ENCODE measurements at places on chromosomes 12 and 14.
A peak's percentile ranks its signal among the peaks of the same experiment; 100 is the strongest.

DNA sequence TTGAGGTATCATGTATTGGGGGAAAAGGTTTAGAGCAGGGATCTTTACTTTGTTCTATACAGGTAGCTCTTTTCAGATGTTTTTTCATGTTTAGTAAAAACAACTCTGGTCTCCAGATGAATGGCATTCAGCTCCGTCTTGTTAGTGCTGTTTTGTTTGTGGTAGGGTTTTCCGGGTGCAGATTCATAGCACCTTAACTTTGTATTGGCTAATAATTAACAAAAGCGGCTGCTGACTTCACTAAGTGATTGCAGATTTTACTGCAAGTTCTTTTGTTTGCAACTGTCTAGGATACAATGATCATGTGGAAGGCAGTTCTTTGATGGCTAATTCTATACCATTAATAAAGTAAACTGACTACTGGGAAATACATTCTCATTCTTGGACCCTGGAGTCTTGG, 32.2 kb upstream of the BHLHE41 start:
- no peak for DNase-seq

DNA sequence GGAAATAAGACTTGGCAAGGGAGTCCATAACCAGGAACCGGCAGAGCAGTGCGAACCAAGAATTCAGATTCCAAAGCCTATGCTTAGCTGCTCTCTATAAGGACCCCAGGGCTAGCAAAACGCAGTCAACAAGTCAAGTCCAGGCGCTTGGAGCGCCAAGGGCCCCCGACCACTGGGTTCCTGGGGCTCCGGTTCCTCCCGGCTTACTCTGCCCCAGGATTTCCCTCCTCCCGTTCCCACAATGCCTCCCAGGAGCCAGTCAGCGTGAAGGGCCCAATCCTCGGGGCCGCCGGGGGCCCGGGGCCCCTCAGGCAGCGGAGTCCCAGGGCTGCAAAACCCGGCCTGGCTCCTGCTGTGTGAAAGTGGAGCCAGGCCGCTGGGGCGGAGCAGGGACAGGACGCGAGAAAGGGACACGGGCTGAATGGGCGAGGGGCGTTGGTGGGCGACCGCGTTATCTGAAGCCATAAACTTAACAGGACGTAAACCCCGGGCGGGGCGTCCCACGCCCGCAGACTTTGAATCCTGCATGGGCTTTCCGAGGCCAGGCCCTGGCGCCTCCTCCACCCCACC, 1.5 kb downstream of the KRT8 start:
- no peak for DNase-seq

DNA sequence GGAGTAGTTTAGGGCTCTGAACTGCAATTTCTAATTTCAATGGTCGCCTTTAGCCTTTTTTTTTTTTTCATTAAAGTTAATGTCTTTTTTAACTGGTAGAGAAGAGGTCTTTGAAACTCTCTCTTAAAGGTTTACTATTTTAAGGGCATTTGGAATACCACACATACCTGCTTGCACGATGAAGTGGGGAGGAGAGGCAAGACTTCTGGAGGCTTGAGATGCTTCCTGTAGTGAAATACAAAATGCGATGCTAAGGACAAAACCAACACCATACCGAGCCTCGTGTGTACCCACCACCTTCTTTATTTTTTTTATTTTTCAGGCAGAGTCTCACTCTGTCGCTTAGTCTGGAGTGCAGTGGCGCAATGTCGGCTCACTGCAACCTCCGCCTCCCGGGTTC, 57.4 kb downstream of the GLT1D1 start:
- no peak for DNase-seq

DNA sequence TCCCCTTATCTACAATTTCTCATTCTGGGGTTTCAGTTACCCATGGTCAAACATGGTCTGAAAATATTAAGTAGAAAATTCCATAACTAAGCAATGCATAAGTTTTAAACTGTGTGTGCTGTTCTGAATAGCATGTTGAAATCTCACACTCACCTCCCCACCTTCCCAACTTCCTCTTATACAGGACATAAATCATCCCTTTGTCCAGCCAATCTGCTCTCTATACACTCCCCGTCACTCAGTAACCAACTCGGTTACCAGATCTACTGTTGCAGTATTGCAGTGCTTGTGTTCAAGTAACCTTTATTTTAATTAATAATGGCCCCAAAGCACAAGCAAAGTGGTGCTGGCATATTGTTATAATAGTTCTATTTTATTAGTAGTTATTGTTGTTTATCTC, 420.5 kb downstream of the GXYLT1 start:
- no peak for DNase-seq

GRCh38 chr12:22684140-22685118, 59.5 kb downstream of the ETNK1 start:
- DNase-seq: no peak

- no peak for DNase-seq
These were observed 83.6 kb upstream of the LHX5 start for GRCh38 chr12:113555226-113555625.

- DNase-seq: no peak
These were observed 79.5 kb downstream of the CAND1 start for GRCh38 chr12:67348683-67349082.

- no peak for DNase-seq
These were observed 1.9 kb downstream of the MED21 start for GRCh38 chr12:27024291-27024690.

GRCh38 chr12:118783703-118784102, 197.6 kb upstream of the SRRM4 start:
- DNase-seq: no peak

DNA sequence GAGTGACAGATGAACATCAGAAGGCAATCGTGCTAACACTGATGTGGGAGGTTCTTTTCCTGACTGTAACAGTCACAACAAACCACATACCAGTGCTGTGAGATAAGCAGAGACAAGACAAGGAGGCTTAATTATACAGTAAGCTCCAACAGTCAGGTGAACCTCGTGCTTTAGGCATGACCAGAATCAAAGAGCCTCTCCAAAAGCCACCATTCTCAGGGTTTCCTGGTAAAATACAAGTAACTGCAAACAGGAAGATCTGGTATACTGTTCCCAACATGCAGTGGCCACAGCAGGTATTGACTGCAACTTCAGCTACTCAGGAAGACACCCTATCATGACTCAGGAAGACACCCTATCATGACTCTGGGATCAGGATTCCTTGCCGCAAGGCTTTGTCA, 47.3 kb upstream of the GTF2A1 start:
- no peak for DNase-seq

GRCh38 chr14:68783408-68784225, 9.2 kb downstream of the ZFP36L1 start:
- DNase-seq: no peak

- DNase-seq: no peak
These were observed 68.0 kb downstream of the PDE3A start for GRCh38 chr12:20436316-20436715.

DNA sequence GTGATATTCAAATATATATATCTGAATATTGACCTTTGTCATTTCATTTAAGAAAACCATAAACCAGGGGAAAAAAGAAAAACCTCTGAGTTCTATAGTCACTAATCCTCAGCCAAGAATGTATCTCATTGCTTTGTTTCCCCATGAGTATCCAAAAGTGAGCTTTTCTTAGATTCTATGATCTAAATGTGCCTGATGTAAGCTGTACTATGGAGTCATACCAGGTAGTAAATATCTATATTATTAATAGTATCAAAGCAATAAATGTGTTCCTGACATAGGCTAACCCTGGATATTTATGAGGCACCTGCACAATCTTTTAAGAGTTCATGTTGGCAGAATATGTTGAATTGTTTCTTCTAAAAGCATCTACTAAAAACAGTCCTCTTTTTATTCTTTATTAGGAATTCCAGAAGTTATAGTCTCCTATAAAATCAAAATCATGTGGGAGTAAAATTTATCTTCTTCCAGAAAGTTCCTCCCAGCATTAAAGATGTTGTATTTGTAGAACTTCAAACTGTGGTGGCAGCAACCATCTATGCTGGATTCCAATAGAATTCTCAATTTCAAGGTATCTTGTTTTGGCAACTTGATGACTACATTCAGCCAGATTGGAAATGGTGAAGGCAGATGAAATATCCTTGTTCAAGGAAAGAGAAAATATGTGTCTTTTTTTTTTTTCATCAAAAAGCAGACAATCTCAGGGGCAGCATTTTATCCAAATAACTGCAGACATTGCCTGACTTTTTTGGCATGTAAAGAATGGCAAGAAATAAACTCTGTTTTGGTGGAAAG, 139.7 kb upstream of the RASSF8 start:
- no peak for DNase-seq

GRCh38 chr12:5210179-5210922, 166.7 kb downstream of the KCNA5 start:
- no peak for DNase-seq

GRCh38 chr14:63504648-63505047, 38.5 kb downstream of the PPP2R5E start:
- DNase-seq: no peak

GRCh38 chr12:13093191-13093847, 10.1 kb downstream of the GSG1 start:
- DNase-seq: no peak

GRCh38 chr14:53951627-53952303, 4.9 kb downstream of the BMP4 start:
- DNase-seq: no peak

- no peak for DNase-seq
These were observed 11.7 kb downstream of the TUBA1C start for GRCh38 chr12:49276304-49277290.

DNA sequence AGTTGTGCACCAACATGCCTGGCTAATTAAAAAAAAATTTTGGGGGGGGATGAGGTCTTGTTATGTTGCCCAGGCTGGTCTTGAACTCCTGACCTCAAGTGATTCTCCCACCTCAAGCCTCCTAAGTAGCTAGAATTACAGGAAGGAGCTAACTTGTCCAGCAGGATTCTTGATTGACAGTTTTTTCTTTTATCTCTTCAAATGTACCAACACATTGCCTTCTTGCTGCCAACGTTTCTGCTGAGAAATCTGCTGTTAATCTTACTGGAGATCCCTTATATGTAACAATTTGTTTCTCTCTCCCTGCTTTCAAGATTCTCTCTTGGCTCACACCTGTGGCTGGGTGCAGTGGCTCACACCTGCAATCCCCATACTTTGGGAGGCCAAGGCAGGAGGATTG, 22.4 kb upstream of the MARK3 start:
- DNase-seq: no peak

DNA sequence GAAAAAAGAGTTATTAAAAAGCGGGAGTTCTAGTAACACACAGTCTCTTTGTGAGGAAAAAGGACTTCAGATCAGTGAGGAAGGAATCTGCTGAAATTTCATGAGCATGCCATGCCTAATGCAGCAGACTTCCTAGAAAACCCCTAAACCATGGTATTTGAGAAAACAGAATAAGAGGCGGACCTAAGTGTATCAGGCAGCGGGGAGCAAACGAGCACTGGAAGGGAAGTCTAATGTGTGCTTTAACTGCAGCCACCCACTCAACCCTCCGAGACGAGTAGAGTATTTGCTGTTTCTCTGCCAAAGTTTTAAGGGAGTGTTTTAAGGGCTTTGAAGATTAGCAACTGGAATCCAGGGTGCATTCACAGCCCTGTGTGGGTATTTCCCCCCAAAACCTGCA, 36.5 kb downstream of the ACADS start:
- no peak for DNase-seq

DNA sequence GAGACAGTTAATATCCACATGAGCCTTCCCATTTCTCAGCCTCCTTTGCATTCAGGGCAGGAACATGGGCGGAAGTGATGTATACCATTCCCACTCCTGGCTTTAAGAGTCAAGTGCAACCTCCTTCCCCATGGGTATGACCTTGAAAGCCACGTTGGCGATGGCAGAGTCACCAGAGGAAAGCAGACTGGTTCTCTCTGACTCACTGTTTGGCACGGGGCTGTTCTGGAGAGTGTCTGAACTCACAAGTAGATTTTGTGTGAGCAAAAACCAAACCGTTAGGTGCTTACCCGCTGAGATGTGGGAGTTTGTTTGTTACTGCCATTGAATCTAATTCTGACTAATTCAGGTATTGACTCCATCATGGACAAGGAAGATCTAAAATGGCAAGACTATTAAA, 36.7 kb upstream of the PZP start:
- DNase-seq: peak; percentile 27

DNA sequence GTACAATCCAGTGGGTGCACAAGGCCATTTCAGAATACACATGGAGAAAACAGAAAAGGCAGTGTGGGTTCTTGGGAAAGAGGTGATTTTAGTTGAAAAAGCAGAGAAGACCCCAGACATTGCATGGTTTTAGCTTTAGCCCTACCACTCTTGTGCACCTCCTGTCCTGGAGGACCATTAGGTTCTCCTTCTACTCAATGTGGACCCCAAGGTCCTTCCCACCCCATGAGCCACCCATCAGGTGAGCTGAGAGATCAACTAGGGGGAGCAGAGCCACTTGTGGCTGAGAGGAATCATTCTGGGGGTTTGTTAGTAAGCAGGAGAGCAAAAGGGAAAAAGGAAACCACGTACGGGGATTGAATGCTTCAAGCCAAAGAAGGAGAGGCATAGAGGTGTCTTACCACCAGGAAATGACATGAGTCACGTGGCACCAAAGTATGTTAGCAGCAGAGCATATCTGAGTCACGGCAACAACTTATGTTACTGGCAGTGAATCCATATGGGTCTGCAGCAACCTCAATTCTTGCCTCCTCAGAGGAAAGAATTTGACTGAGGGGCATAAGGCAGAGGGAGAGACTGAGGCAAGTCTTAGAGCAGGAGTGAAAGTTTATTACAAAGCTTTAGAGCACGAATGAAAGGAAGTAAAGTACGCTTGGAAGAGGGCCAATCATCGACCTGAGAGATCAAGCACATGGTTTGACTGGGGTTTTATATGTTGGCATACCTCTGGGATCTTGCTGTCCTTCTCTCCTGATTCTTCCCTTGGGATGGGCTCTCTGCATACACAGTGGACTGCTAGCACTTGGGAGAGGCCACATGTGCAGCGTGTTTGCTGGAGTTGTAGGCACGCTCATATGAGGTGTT, 73.9 kb downstream of the HSD17B6 start:
- DNase-seq: no peak

DNA sequence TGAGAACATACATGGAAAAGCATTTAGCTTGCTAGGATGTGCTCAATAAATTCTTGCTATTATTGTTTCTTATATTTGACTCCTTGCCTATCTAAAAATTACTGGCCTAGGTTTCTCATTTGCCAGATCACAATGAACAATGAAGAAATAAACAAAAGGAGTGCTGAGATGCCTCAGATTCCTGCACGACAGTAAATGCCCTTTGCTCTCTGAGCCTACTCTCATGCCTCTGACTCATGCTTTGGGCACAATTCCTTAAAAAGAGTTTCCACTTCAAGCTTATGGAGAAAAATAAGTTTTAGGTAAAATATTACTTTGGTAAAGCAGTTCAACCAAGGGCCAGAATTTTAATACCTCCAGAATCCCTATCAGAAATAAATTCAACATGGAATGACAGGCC, 30.9 kb downstream of the GRIN2B start:
- DNase-seq: no peak

GRCh38 chr12:49776413-49776812, 35.1 kb downstream of the TMBIM6 start:
- DNase-seq: peak; percentile 30
